ENCODE measurements at places on chromosomes 3 and 15.

GRCh38 chr15:78205337-78205736, 29.0 kb downstream of the ACSBG1 start:
- DNase-seq, result no peak

- DNase-seq, result no peak
These were observed 48.4 kb upstream of the SPTSSB start for GRCh38 chr3:161419555-161420333.

GRCh38 chr3:60030982-60031381, 981.2 kb upstream of the CFAP20DC start:
- no peak for DNase-seq

GRCh38 chr15:36912311-36912712, 188.0 kb downstream of the MEIS2 start:
- DNase-seq, result no peak

- DNase-seq, result no peak
These were observed 80.2 kb downstream of the ABI3BP start for GRCh38 chr3:100912976-100913545.

DNA sequence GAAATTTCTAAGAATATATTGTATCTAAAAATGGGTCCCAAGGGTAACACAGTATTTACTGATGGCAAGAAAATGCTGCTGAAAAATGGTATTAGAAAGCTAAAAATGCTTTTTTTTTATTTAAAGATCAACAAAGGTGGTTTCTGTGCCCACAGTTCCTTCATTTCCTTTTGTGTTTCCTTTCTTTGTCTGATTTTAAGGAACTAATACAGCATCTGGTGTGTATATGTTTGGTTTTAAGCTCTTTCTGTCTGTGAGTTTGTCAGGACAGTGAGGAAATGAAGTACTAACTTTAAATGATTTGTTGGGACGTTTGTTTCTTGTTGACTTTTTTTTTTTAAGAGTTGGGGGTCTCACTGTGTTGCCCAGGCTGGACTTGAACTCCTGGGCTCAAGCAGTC, 38.2 kb downstream of the RASA2 start:
- DNase-seq, result no peak

DNA sequence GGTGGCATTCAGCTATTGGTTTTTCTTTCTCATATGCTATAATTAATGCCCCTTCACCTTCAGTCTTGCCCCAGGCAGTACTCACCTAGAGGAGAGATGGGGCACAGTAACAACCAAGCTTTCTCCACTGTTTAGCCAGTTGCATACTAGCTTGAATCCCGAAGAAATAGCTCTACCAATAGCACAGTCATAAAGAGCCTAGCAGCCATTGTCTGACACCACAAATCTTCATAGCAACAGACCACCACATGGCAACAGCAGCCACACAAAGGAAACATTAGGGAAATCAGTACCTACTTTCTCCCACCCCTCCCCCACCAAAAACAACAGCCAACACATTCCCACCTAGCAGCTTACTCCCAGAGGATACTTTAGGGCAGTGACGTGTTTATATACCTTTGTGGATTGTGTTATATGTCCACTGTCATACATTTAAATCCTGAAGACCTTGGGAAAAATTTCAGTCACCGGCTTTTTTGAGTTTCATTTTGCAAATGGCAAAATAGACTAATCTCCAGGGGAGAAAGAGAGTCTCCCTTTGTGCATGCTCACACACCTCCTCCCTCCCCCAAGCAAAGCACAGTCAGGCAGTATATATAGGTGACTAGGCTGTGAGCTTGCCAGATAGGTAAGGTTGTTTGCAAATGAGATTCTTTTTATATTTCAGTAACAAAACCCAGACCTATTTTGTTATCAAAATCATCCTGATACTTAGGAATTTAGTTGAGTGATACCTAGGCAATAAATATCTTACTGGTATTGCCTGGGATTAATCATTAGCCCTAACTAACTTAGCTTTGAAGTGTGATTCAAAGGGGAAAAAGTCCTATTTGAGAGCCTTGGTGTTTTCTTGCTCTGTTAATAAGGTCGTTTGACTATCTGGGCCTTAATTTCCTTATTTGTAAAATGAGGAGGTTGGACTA, 140.6 kb downstream of the RBPMS2 start:
- DNase-seq, result no peak

- peak; percentile 91 for DNase-seq
These were observed 37.2 kb downstream of the IL20RB start for GRCh38 chr3:136994772-136995516.

GRCh38 chr15:68489421-68489820, 57.5 kb upstream of the ITGA11 start:
- no peak for DNase-seq

- no peak for DNase-seq
These were observed 7.8 kb upstream of the CAMP start for GRCh38 chr3:48215466-48215865.

- DNase-seq, result no peak
These were observed 425.9 kb upstream of the TGFBR2 start for GRCh38 chr3:30180310-30181177.

- no peak for DNase-seq
These were observed 472.6 kb upstream of the NECTIN3 start for GRCh38 chr3:110598847-110599490.

DNA sequence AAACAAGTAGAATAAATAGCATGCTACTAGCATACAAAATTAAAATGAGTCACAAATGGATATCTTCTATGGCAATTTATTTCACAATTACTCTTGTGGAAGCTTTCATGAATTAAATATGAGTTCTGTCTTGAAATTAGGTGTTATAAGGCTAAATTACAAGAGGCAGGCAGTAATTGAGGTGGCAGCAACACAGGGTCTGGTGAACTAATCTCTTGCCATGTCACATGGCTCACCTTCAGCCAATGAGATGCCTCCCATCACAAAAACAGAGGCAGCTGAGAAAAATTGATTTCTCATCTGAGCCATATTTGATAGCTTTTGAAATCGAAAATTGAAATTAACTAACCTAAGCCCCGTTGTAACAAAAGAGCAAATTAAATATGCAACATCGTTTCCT, 268.8 kb downstream of the NR2F2 start:
- no peak for DNase-seq

GRCh38 chr15:32659340-32660155, 18.0 kb downstream of the SCG5 start:
- DNase-seq, result peak; percentile 89

- no peak for DNase-seq
These were observed 32.5 kb downstream of the DMXL2 start for GRCh38 chr15:51589881-51590568.

DNA sequence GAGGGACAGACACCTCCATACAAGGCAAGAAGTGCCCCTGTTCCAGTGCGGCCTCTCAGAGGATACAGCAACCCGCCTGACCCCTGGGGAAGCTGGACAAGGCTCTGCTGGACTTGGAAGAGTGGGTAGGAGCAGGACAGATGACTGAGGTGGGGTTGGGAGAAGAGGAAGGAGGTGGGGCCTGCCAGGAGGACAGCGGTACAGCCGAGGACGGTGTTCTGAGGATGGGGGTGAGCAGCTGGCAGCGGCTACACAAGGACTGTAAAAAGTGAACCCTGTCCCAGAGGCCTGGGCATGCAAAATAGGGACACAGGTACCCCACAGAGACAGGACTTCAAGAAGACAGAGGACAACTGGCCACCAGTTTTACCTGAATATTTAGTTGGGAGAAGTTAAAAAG, 23.5 kb upstream of the ELP6 start:
- no peak for DNase-seq

DNA sequence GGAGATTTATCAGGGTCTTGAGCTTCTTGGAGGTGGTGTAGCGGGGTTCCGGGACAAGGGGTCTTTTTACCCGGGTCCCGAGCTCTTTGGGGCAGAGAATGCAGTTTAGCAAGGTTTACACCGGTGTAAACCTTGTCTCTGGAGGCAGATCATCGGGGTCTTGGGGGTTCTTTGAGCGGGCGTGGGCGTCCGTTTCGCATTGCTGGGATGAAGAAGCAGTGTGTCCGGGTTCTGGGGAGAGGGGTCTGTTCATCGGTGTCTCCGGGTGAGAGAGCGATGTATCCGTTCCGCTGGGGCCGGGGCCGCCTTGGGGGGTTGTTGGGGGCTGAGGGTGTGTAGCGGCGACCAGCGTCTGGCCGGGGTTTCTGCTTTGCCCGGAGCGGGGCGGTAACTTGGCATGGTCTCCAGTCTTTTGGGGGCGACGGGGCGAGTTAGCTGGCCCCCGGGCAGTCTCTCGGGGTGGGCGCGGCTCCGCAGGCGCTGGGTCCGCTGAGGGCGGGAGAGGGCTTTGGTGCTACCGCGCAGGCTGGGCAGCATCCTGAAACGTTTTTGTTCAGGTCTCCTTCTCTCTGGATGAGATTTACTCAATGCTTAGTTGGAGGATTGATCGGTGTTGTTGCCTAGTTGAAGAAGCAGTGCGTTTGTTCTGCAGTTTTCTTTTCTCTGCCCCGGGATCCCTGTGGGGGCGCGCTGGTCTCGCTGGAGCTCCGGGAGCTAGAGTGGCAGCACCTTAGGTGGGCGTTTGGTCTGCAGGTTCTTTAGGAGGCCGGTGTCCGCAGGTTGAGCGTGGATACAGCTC, 843 bp downstream of the GLCE start:
- DNase-seq, result peak; percentile 39

GRCh38 chr15:33279613-33280205, 31.1 kb upstream of the RYR3 start:
- peak; percentile 71 for DNase-seq

DNA sequence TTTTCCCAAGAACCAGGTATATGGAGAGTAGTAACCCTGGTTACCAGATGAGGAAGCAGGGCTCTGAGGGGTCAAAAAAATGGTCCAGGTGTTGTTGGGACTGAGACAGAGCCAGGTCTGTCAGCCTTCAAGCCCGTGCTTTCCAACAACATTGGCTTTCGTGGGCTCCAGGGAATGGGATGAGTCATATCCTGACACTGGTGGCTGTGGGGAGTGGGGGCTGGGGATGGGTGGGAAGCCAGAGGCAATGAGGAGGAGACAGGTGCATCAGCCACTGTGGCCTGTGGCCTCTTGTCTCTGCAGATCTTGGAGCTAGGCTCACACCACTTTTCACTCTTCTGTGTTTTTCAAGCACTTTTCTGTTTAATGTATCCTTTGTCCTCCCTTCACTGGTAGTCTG, 38.2 kb downstream of the CORO2B start:
- no peak for DNase-seq

Measured in RWPE1 (cell line).